ENCODE measurements at places on chromosomes 1 and 21.
A peak's percentile ranks its signal among the peaks of the same experiment; 100 is the strongest.

DNA sequence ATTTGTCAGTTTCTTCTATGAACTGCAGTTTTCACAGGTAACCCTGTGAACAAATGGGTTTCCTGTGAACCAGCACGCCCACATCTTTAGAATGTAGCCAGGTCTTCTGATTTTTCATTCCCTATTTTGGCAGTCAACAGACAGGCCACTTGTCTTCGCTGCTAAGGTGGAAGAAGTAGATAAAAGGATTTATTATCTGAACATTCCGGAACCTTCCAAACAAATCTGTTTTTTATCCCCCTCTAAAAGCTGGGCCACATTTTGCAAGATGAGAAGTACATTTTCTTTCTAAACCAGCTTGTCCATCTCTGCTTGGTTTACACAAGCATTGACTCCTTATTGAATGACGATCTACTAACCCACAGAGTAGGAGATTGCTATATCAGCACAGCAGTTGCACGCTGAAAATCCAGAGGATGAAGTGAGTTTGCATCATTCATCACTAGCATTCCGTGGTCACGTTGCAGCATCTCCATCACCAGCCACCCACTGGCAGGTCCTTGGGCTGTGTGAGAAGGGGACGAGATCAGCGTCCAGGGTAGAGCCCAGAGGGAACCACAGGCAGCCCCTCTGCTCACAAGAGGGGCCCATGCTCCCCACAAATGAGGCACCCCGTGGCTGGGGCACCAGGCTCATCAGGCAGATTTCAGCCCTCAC, 83.5 kb downstream of the TOMM20 start:
- DNase-seq = no peak

- DNase-seq = no peak
Observed at GRCh38 chr1:16413191-16413590, 24.0 kb downstream of the SPATA21 start.

- DNase-seq = no peak
Observed at GRCh38 chr21:16468184-16468583, 738.4 kb downstream of the USP25 start.

GRCh38 chr1:238624776-238625175, 734.1 kb upstream of the ZP4 start:
- DNase-seq = no peak

GRCh38 chr1:183905508-183906113, 100.7 kb downstream of the RGL1 start:
- no peak for DNase-seq

- DNase-seq = no peak
Observed at GRCh38 chr1:214317734-214318133, 36.8 kb downstream of the SMYD2 start.

DNA sequence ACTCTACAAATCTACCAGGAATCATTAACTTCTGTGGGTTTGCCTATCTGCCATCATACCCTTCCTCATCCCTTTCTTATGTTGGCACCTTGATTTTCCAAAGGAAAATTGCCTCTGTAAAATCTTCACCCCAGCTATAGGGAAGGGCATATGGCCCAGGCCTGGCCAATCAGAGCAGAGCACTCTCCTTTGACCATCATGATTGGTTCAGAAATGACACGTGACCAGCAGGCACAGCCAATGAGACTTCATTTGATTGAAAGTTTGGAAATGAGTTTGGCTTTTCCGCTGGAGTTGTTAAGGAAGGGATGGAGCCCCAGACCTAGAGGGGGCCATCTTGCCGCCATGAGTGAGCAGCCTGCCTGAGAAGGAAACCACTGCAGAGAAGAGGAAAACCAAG, 35.1 kb upstream of the IFFO2 start:
- DNase-seq = no peak

GRCh38 chr21:28729887-28730286, 262.8 kb downstream of the LTN1 start:
- DNase-seq = no peak

DNA sequence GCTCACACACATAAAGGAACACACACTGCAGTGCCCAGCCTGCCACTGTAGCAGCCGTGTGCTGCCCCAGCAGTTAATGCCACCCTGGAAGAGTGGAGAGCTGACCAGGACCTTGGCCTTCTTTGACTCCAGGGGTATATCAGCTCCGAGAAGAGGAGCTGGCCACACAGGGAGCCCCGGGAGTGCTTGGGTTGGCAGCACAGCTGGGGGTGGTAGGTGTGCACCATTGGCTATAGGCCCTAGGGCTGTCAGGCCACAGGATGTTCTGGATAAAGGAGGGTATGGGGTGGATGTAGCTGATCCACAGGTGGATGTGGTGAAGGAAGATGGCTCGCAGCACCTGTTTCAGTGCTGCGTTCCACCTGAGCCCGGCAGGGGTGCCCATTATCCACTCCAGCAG, 640.5 kb downstream of the PLPP3 start:
- no peak for DNase-seq

DNA sequence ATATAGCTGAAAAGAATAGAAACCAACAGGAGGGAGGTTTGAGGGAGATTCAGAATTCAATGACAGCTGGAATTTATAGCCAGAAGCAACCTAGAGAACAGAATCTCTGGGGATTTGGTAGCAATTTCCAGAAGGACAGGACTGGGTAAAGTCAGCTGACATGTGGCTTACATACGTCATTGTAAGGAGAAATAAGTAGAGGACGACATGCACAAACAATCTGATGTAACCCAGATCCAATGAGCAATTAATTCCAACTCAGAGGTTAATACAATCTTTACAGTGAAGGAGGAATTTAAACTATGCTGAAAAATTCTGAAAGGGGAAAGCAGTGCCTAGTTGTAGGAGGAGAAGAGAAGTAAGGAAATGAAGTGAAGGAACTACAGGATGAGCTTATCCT, 383.9 kb downstream of the PTBP2 start:
- DNase-seq = no peak

DNA sequence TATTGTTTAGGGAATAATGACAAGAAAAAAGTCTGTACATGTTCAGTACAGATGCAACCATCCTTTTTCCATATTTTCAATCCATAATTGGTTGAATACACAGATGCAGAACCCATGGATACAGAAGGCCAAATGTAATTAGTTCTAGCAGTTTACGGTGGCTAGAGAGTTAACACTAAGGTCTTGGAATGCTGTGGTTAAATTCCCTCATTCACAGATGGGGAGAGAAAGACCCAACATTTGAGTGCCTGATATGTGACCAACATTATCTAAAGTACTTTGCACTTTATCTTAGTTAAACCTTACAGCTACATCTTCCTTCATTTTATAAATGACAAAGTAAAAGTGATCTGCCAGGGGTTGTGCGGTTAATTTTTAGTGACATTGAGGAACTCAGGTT, 5.3 kb downstream of the SCMH1 start:
- DNase-seq = no peak

- DNase-seq = peak; percentile 43
Observed at GRCh38 chr1:113928187-113928930, 765 bp upstream of the HIPK1 start.

- no peak for DNase-seq
Observed at GRCh38 chr1:7247791-7248548, 462.7 kb downstream of the CAMTA1 start.

DNA sequence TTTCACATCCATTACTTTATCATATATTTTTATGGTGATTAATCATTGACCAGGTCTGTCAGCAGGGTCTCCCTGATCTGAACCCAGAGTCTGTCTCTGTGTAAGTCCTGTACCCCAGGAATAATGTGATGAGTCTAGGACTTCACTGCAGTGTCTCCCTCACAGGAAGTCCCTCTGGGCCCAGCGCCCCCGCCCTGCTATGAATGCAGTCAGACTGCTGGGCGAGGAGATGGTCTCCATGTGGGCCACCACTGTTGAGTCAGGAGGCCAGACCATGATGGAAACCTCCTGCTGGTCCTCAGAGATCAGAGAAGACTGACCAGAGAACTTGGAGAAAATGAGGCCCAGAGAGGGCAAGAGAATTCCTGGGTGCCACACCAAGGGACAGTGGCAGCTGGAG, 9.5 kb downstream of the TMEM222 start:
- no peak for DNase-seq

DNA sequence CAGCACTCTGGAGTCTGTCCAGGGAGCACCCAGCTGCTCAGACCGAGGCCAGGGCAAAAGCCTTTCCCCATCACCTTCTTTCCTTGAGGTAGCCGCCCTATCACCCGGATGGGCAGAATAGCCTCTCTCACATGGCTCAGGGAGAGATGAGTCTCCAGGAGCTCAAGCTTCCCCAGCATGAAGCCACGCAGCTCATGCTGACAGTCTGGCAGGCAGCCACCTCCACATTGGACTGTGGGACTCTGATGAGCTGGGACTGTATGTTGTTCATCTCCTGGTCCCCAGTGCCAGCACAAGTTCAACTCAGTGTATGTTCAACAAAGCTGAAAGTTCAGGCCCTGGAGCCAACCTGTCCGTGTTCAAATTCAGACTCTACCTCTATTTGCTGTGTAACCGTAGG, 75.2 kb upstream of the ZC3H12A start:
- no peak for DNase-seq

DNA sequence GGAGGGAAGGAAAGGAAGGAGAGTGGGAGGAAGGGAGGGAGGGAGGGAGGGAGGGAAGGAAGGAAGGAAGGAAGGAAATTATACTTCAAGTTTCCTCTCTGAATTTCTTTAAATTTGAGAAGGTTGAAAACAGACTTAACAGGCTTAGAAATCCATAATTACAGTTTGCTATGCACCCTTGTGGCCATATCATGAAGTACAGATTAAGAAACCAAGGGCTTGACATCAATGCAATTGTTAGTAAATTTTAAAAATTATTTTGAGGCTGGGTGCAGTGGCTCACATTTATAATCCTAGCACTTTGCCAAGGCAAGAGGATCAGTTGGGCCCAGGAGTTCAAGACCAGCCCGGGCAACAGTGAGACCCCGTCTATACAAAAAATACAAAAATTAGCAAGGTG, 14.4 kb downstream of the ANP32E start:
- DNase-seq = no peak

GRCh38 chr21:42107881-42108553, 36.9 kb downstream of the UMODL1 start:
- peak; percentile 91 for DNase-seq

DNA sequence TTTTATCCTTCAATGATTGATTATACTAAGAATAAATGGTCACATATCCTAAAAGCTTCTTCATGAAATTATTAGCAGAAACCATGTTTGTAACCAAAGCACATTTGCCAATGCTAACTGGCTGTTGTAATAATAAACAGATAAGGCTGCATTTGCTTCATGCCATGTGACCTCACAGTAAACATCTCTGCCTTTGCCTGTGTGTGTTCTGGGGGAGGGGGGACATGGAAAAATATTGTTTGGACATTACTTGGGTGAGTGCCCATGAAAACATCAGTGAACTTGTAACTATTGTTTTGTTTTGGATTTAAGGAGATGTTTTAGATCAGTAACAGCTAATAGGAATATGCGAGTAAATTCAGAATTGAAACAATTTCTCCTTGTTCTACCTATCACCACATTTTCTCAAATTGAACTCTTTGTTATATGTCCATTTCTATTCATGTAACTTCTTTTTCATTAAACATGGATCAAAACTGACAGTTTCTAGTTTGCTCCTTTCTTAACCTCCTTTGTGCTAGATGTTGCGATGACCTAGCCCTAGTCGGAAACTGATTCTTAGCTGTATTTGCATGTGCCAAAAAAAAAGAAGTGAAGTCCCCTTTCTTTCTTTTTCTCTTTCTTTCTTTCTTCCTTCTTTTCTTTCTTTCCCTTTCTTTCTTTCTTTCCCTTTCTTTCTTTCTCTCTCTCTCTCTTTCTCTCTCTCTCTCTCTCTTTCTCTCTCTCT, 45.1 kb downstream of the MAP3K7CL start:
- no peak for DNase-seq

- no peak for DNase-seq
Observed at GRCh38 chr1:150551051-150551783, 2.0 kb downstream of the ADAMTSL4 start.

GRCh38 chr21:15978215-15978738, 248.5 kb downstream of the USP25 start:
- no peak for DNase-seq

GRCh38 chr1:184930645-184931044, 43.7 kb downstream of the NIBAN1 start:
- DNase-seq = no peak

GRCh38 chr1:31238986-31239613, 587 bp downstream of the NKAIN1 start:
- DNase-seq = no peak

GRCh38 chr21:43355925-43356289, 71.0 kb downstream of the SIK1 start:
- peak; percentile 59 for DNase-seq

DNA sequence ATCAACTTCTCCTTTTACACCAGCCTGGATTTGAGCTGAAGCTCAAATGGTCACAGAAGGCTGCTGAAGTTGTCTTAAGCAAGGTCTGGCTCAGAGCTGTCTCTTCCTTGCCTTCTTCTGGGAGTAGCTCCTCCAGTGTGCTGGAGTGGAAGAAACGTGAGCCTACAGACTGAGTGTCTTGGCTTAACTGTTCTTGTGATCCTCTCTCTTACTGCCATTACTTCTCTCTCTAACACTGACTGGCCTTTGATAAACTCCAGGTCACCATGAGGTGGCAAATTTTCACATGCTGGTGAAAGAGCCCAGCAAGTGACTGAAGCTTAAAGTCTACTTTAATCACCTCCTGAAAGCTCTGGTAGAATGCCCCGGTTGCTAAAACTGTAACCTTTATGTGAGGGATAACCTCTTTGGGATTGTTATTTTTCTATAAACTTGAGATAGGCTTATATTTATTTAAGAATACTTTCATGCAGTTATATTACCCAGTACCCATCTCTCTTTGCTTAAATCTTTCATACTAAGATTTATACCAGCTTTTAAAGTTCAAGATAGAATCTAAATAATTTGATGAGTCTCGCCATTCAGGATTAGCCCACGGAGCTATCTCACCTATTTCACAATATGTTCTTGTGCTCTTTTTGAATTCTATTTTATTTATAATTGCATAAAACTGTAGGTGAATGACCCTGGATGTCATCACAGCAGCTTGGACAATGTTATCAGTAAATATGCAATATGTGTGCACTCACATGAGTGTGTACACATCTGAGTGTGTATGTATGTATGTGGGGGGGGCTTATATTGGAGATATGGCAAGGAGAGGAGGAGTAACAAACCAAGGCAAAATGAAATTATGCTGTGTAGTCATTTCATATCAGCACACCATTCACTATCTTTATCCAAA, 924.0 kb downstream of the LTN1 start:
- no peak for DNase-seq

DNA sequence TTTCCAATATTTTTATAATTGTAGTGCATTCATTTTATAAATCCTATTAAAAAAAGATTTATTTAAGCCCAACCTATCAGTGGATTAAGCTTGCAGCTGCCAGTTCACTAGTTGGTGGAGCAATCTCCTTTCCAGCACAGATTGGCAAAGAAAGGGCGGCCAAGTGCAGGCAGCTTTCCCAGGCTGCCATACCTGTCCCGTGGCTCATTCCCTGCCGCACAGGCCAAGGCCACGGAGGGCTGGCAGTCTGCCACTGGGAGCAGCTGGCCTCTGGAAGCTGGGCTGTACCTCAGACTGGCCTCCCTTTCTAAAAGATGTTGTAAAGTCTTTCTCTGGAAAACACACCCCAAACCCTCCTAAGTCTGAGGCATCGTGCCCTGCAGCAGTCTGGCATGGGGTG, 74.2 kb downstream of the SIM2 start:
- DNase-seq = no peak

Data from GM10248 (cell line).